Fibroblast of skin of scalp (primary cell): ENCODE measurements at places on chromosomes 11 and 22.

GRCh38 chr11:73752903-73753302 is 8.0 kb downstream of the RAB6A start:
- DNase-seq: no peak

GRCh38 chr11:46766656-46767055 is 47.6 kb downstream of the F2 start:
- DNase-seq: no peak

- DNase-seq: no peak
Observed at GRCh38 chr11:44681698-44682097, 45.1 kb upstream of the TSPAN18 start.

DNA sequence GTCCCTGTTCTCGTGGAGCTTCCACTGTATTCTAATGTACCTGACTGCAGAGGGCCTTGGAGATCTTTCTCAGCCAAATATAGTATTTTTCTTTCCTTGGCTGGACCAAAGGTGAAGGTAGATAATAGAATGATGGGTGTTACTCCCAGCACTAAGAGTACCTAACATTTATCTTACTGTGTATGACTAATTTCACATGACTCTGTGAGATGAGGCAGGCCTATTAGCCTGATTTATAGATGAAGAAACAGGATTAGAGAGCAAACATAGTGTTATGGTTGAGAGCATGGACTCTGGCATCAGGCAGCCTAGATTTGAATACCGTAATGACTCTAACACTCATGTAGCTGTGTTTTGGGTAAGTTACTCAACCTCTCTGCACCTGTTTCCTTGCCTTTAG is 2.7 kb downstream of the ACO2 start:
- no peak for DNase-seq

GRCh38 chr11:35615921-35616900 is 2.0 kb upstream of the FJX1 start:
- peak; percentile 63 for DNase-seq

DNA sequence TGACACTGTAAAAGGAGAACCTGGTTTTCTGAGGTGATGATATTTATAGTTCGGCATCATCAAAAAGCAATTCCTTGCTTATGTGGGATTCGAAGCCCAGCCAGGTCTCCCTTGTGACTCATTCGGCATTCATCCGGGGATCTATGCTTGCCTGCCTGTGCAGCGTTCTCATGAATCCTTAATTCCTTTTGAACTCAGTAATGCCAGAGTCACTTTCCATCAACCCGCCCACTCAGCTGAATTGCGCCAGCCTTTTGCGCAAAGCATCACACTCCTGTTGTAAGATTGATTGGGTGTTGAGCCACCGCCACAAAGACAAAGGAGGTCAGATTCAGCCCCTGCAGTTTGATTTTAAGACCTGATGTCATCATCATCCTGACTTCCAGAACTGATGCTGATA is 128.6 kb downstream of the SLC17A6 start:
- DNase-seq: peak; percentile 82

DNA sequence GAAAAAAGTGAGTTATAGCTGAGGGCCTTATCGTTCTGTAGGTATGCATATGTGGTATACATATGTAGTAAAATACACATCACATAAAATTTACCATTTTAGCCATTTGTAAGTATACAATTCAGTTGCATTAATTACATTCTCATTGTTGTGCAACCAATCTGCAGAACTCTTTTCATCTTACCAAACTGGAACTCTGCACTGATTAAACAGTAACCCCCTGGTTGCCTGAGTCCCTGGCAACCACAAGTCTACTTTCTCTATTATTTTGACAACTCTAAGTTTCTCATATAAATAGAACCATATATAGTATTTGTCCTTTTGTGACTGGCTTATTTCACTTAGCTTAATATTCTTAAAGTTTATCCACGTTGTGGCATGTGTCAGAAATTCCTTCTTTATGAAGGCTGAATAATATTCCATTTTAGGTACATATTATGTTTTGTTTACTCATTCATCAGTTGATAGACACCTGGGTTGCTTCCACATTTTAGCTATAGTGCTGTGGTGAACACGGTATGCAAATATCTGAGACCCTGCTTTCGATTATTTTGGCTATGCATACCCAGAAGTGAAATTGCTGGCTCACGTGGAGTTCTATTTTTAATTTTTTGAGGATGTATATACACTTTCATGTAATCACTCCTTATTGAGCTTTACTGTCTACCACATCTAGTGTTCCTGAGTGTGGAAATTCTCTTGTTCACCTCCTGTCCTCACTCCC is 1.6 kb upstream of the DDX10 start:
- DNase-seq: no peak

DNA sequence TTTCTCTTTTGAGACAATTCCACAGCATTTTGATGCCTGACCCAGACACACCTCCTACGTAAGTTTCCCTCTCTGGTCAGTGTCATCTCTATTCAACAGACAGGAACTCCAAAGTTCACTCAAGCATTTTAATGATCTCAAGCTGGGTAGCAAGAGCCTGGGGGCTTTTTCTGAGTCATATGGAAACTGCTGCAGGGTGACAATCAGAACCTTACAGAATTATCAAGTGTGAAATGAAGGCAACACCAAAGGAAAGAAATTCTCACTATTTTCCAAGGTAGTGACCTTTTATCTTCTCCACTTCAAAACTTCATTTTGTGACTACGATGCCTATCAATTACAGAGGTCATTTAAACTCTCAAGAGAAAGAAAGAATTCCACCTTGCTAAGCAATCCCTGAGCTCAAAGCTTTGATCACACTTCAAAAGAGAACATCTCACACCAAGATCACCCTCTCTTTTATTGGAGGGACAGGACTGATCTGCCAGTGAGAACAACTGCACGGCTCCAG is 229.0 kb upstream of the ZC3H12C start:
- no peak for DNase-seq

DNA sequence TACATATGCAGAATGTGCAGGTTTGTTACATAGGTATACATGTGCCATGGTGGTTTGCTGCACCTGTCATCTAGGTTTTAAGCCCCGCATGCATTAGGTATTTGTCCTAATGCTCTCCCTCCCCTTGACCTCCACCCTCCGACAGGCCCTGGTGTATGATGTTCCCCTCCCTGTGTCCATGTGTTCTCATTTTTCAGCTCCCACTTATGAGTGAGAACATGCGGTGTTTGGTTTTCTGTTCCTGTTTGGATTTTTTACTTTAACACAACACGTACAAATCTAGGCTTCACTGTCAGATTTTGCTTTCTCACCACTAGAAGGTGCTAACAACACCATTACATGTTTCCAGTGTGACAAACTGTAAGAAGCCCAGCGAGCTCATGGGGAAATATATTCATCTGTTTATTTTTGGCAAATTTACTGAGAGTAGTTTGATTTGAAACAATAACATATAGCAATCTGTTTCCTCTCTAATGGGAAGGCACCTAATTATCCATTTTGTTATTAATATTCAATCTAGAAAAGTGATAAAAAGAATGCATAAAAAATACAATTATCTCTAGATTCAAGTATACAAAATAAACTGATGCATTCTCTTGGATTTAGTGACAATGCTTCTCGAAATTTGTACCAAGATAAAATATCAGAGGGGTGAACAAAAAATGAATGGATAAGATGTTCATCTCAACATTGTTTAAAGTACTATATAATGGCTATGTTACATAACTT is 23.2 kb upstream of the BIRC3 start:
- DNase-seq: peak; percentile 69

DNA sequence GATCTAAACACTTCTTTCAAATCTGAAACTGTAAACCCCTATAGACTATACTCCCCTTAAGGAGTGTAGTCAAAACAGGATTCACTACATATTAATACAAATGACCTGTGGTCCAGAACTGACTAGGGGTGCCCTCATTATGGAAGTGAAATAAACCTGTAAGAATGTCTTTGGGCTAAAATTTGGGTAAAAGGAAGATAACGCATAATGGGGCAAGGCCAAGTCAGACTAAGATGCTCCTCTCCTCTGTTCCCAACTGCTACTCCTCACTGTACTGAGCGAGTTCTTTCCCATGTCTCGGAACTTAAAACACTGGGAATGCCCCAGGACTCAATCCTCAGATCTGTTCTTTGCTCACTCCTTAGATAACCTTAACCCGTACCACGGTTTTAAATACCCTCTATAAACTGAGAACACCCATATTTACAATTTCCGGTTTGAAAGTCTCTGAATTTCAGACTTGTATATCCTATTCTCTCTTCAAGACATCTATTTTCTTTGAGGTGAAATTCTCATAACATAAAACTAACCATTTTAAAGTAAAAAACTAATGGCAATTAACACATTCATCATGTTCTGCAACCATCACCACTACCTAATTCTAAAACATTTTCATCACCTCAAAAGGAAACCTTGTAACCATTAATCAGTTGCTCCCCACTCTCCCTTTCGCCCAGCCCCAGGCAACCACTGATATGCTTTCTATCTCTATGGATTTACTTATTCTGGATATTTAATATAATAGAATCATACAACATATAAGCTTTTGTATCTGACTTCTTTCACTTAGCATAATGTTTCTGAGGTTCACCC is 4.0 kb downstream of the THAP12 start:
- DNase-seq: no peak

DNA sequence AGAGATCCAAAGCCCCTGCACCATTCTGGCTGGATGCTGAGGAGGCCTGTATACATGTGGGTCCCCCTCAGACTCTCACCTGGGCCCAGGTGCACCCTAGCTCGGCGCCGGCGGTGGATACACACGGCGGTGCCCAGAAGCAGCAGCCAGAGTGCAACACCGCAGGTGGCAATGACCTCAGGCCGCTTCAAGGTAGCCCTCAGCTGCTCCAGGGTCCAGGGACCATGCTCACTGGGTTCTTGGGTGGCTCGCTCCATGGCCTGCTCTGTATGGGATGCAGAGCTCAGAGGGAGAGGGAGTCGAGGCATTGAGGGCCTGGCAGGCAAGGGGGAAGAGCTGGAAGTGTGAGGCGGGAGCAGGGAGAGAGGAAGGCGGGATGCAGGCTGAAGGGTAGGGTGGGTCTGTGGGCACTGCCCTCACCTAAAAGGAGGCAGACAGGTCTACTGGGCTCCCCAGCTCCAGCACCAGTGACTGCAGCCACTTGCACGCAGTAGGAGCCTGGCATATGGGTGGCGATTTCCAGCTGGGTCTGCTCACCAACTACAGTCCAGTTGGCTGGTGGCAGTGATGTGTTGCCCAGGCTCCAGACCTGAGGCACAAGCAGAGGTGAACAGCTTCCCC is 3.8 kb downstream of the ROBO4 start:
- no peak for DNase-seq

- DNase-seq: no peak
Observed at GRCh38 chr11:94583213-94583865, 16.2 kb downstream of the PIWIL4 start.
